ENCODE measurements at places on chromosomes 1 and 21.

DNA sequence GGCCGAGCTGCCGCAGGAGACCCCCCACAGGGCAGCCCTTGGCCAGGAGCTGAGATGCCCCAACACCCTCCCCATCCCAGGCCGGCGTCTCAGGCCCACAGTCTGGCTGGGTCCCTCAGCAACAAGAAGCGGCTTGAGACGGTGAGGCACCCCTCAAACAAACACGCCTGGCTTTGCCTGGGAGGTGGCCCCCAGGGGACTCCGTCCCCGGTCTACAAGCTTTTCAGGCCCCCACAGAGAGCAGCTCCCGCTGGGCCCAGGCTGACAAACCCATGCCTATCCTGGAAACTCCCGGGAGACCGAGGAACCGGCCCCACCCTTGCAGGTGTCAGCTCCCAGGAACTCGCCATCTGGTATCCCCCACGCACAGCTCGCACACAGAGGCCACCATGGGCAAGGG is 67.0 kb downstream of the ARHGEF16 start:
- no peak for DNase-seq

DNA sequence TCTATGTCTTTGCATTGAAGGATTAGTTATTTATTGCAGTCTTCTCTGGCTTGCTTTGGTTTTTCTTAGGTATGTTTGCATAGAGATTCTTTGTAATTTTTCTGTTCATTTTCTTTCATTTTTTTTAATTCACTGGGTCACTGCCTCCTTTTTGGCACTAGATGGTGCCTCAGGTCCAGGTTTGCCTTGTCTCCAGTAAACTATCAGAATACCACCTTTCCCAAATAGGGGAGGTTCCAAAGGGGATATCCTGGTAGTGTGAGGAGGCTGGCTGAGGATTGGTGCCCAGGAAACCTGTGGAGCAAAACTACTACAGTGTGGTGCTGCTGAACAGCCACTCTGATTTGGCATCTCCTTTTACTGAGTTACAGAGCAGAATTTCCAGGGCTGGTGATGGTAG is 257.1 kb downstream of the KCTD3 start:
- DNase-seq: no peak

DNA sequence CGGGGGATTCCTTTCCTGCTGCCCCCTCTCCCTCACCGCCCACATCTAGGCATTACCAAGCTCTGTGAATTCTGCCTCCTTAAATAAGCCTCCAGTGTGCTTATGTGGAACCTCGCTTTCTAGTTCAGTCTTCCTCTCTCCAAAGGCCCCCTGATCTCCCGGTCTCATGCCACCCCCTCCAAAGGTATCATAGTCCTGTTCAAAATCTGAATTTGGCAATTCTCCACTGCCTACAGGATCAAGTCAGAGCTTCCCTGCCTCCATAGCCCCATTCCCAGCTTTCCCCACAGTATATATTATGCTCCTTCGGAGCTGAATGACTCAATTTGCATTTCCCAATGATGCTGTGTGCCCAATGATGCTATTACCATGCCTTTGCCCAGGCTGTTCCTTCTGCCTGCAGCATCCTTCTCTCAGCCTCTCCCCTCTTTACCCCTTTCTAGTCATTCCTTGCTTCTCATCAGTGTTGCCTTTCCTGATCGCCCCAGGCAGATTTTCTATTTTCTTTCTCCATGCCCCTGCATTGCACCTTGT is 1.7 kb downstream of the AZIN2 start:
- DNase-seq: no peak

GRCh38 chr1:186218654-186219352 is 156.2 kb downstream of the TPR start:
- no peak for DNase-seq

DNA sequence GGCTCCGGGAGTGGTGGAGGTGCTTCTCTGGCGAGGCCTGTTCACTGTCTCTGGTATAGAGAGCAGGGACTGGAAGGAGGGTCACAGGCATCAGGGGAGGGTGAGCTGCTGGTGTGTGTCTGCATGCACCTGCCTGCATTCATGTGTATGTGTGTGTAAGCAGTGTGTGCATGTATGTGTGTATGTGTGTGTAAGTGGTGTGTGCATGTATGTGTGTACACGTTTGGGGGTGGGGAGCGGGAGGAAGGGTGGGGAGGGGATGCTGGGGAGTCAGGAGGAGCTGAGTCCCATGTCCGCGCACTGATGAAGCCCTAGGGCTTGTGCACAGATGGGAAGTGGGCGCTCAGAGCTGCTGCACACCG is 49.0 kb downstream of the ARHGEF16 start:
- DNase-seq: no peak

Measured in uterus (tissue), 4 donors.